SW 1271 (cell line): ENCODE measurements at places on chromosomes 13 and 19.

DNA sequence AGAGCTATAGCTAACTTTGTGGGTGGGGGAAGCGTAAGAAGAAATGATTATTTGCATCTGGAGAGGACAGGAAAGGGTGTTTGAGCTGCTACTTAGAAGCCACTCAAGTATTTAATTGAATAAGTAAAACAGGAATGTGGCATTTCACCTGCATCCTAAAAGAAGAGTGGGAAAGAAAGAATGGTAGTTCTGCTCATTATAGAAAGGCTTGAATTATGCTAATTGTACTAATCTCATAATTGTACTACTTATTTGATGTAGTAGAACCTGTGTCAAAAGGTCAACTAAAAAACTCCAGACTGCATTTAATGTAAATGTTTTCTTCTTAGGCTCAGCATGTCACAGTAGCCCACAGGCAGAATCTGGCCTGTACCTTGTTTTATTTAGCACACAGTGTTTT is 113.6 kb downstream of the RNF17 start:
- DNase-seq, result no peak

GRCh38 chr19:12872941-12873890 is 8.0 kb downstream of the DNASE2 start:
- DNase-seq, result no peak

DNA sequence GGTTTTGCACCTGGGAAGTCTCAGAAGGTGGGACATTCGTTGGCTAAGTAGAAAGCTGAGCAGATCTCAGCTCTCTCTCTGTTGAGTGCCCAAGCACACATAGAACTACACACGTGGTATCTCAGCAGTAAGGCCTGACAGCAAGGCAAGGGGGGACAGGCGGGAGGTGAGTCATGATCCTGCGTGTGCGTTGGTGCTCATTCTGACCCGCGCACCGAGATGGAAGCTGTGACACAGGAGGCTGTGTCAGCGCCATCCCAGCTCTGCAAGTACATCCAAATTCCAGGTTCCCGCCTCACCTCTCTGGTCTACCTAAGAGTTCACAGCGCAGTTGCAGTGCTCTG is 135.7 kb downstream of the USP12 start:
- no peak for DNase-seq

- no peak for DNase-seq
These were observed 567 bp downstream of the ALKBH6 start for GRCh38 chr19:36013280-36014011.

- DNase-seq, result no peak
These were observed 9.5 kb downstream of the NR2F6 start for GRCh38 chr19:17235971-17236777.

DNA sequence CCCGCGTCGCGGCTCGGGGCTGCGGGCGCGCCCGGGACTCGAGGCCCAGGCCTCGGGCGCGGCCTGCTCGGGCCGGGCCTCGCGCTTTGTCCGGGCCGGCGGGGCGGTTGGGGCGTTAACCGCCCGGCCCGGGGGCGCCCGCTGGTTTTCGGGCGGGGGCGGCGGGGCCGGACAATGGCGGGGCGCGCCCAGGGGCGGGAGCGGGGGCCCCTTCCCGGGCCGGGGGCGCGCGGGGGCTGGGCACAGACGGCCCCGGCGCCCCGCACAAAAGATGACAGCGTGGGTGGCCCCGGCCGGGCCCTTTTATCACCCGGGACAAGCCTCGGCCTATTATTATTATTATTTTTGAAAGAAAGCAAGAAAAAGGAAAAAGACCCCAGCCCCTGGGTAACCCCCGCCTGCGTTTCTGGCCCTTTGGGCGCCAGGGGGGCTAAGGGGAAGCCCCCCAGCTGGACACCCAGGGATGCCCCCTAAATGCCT is 419 bp downstream of the KDM4B start:
- DNase-seq, result no peak

GRCh38 chr19:1220477-1220930 is 14.9 kb downstream of the STK11 start:
- DNase-seq, result no peak

DNA sequence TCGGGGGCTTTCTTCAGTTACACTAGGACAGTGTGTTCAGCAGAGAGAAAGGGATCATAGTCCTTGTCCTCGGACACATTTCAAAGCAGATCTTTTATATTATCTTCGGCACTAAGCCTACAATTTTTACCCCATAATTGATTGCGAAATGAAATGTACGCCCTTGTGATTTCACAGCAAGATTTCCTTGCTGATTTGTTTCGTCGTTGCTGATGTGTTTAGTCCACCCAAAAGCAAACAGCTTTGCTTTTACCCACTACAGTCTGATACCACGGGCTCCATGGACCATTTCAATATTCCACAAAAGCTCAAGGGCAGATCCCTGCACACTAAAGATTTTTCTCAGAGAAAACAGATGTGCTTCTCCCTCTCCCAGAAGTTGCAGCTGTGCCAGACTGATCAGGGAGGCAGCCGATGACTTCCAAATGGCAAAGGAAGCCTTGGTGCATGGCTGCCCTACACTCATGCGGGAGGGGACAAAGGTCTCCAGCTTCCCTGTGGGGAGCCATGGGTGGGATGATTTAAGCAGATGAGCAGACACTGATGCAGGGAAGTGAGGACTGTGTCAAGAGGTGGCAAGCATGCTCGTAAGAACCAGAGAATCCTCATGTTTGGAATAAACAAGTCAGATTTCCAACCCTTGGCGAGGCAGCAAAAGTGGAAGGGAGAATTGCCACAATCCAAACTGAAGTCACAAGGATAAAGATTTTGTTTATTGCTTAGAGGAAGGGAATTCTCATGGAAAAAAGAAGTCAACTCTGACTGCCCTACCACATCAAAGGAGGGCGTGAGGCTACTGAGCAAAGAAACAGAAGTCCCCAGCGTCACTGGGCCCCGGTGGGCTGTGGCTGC is 81.1 kb downstream of the STK24 start:
- no peak for DNase-seq

GRCh38 chr13:33178209-33178840 is 107.2 kb downstream of the STARD13 start:
- no peak for DNase-seq

GRCh38 chr19:40752257-40752781 is 1.3 kb downstream of the SNRPA start:
- DNase-seq, result no peak

GRCh38 chr19:18223860-18224524 is 2.2 kb downstream of the PDE4C start:
- peak; percentile 66 for DNase-seq

- no peak for DNase-seq
These were observed 12.1 kb upstream of the CYP2A6 start for GRCh38 chr19:40862333-40862732.

GRCh38 chr19:34555447-34555846 is 73.9 kb downstream of the WTIP start:
- DNase-seq, result no peak

DNA sequence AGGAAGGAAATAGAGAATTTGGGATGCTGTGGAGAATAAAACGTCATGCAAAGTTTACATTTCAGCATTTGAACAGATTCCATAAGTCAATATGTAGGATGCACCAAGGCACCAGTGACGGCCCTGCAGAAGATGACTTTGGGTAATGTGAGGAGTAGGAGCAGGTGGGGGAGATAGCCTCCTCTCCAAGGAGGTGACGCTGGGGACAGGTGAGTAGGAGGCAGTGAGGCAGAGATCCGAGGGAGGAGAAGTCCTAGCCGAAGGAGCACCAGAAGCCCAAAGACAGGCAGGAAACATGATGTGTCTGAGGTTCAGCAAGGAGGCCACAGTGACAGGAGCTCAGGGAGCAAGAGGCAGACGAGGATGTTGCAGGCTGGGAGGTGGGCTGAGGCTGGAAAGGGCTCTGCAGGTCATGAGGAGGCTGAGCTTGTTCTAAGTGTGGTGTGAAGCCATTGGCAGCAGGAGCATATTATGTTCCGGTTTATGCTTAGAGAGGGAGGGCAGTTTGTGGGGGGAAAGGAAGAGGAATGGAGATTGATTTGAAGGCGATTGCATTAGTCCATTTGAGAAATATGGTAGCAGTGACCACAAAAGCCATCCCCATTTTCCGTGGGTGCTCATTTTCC is 55.7 kb upstream of the C1QTNF9 start:
- DNase-seq, result no peak

DNA sequence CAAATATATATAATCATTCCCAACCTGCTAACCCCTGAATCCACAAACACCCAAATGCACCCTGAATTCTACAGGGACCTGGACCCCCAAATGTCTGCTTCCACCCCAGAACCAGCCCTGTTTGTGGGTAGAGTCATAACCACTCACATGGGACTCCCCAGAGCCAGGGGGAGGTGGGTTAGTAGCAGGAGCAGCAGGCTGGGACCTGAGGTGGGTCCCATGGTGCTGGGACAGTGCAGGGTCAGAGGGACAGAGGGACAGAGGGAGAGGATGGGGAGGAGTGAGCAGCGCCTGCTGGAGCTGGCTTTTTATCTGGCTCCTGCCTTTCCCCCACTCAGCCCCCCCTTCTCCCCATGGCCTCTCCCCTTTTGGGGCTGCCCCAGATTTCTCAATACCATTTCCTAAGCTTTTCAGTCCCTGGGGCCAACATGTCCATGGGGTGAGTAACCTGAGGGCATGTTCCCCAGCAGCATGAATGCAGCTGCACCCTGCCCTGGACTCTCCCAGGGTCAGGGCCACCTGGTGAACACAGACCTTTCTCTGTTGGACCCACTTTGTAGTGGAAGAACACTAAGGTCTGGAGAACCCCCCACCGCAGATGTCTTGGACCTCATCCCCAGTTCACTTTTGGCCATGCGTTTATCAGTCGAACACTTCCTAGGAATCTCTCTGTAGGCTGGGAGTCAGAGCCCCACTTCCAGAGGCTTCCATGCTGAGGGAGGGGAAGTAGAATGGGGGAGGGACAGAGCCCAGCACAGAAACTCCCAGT is at the start of gene C3:
Gene C3, minus strand, starts transcription at position 282 of the 769 bp plus-strand sequence. Its CDS starts 61 bp downstream, at position 221.
- no peak for DNase-seq

DNA sequence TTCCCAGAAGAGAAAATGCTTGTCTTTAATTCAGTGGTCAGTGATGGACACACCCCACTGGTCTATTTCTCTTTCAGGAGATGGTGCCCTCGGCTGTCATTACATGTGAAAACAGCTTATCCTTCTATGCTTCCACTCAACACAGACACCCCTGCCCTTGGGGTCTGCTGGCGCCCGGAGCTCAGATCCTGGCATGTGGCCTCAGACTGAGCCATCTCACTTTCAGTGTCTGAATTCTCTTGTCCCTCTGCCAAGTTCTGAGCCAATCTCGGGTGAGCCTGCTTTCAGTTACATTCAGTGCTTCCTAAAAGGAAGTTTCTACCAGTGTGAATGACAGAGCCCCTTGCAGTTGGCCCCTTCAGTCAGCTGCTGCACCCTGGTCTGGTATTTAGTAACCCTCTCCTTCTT is 293.6 kb downstream of the DNAJC15 start:
- no peak for DNase-seq

DNA sequence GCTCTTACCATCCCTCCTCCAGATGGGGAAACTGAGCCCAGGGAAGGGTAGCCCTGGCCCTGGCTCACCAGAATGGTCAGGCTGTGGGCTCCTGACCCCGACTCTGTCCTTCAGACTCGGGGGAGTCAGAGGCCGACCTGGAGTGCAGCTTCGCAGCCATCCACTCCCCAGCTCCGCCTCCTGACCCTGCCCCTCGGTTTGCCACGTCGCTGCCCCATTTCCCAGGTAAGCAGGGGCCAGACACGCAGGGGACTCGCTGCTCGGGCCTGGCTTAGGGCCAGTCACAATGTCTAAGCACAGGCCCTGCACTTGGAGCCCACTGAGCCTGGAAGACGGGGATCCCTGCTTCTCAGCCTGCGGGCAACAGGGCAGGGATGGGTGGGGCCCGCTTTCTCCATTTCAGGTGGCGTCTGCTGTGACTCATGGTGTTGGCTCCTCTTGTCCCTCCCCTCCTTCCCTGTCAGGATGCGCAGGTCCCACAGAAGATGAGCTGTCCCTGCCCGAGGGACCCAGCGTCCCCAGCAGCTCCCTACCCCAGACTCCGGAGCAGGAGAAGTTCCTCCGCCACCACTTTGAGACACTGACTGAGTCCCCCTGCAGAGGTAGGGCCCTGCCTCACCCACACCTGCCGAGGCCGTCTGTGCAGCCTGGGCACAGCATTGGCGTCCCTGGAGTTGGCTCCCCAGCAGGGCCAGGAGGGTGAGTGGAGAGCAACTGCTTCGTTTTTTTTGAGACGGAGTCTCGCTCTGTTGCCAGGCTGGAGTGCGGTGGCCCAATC is 9.2 kb upstream of the OVOL3 start:
- DNase-seq, result no peak

GRCh38 chr13:40801255-40802217 is 12.1 kb downstream of the SLC25A15 start:
- DNase-seq, result no peak

DNA sequence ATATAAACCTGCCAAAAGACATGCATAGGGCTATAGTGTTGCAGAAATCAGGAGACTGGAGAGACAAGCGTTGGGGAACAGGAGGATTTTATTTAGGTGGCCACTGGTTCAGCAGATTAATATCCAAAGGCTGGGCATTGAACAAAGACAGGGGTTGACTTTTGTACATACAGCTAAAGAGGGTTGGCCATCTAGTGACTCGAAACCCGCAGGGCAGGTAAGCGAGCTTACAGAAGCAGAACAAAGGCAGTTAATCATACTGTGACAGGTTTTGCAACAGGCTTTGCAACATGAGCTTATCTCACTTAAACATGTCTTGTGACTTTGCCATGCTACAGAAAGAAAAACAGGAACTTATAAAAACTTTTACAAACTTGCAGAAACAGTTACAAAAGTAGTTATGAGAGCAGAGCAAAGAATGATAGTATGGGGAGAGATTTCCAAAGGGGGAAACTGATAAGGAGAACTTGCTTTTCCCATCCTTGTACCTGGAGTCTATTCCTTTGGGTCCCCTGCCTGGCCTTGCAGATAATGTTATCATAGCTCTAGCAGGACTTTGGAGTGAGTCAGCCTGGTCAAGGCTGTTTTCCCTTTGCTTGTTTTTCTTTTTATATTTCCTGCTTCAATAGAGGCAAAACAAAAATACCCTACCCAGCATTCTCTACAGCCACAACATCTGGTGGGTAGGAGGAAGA is 234.2 kb downstream of the PCDH17 start:
- DNase-seq, result no peak

DNA sequence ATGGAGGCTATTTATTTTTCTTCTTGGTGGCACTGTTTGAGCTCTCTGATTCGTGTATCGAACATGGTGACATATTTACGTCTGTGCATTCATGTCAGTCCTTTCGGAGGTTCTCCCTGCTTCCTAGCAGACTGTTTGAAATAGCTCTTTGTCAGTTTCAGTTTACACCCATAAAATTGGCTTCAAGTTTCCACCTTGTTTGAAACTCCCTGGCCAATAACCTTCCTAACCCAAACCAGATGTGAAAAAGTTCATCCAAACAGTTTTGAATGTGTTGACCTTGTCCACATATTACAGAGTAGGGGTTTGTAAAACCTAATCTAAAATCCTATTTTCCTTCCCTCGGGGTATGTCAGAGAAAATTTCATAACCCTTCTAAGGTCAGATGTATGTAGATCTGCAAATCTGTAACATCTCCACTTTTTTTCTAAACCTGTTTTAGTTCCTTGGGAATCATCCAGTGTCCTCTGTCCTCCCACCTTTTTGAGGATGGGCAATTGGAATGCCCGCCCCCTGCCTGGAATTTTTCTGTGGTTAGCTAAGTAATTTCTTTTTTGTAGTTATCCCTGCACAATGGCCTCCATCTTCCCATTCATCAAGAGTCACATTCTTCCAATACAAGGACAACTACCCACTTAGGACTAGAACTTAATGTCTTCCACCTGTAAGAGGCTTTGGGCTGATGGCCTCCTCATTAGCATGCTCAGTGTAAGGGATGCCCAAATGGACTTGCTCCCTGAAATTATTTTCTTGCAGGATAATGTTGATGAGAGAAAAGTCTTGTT is 499.8 kb downstream of the GPC6 start:
- no peak for DNase-seq

- no peak for DNase-seq
These were observed 43.6 kb downstream of the ZNF611 start for GRCh38 chr19:52691215-52691610.

- DNase-seq, result no peak
These were observed 422.6 kb downstream of the ITGBL1 start for GRCh38 chr13:101875091-101875490.
